ENCODE measurements at places on chromosomes 3 and 15.

GRCh38 chr3:115160295-115160694 lies 13.2 kb upstream of the ZBTB20 start:
- H3K4me1 ChIP-seq: no peaks in the 10 kb centered on the region
- no peak overlapping the region for H3K4me3 ChIP-seq
- DNase-seq: no peak
- no peaks in the 10 kb centered on the region for H3K36me3 ChIP-seq

DNA sequence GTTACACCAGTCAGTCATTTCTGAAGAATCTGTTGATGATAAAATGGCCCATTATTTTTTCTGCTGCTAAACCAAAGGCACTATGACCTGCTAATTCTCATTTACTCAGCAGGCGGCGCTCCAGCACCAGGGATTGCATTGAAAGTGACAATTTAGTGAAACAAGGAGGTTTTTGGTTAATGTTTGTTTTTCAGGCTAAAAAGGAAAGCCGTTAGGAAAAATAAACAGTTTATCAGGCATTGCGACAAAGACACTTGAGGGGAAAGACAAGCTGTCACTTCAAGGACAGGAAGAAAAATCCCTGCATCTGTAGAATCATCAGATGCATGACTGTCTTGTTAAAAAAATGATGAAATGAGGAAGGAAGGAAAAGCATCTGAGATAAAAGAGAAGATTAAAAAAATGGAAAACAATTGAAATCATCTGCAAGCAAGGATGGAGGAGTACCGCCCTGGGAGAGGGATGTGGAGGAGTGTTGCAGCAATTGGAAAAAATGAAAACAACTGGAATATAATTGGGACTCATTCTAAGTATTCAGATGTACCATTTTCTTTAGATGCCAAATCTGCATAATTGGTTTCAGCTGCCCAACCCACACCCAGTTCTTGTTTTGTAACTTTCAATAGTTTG lies 54.0 kb downstream of the NR1D2 start:
- no peak overlapping the region for H3K4me3 ChIP-seq
- no peaks in the 10 kb centered on the region for H3K27me3 ChIP-seq
- DNase-seq: peak; percentile 88
- no peaks in the 10 kb centered on the region for H3K36me3 ChIP-seq
- peaks cover 17% of the 10 kb centered on the region for H3K4me1 ChIP-seq

DNA sequence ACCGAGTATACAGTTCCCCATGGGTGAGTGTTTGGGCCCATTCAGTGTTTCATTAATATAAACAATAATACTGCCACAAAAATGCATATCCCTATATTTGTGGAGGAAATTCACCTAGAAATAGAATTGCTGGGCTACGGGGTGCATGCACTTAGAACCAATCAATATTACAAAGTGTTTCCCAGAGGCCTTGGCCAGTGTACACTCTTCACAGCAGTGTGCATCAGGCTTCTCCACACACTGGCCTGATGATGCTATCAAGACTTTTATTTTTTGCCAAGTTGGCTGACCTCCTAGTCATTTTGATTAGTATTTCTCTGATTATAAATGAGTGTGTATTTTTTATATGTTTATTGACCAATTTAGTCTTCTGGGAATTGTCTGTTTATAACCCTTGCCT lies 323.7 kb downstream of the EPHB1 start:
- H3K4me3 ChIP-seq: no peak overlapping the region
- DNase-seq: no peak
- H3K4me1 ChIP-seq: no peaks in the 10 kb centered on the region
- H3K36me3 ChIP-seq: no peaks in the 10 kb centered on the region
- no peak overlapping the region for H3K27ac ChIP-seq

- H3K27ac ChIP-seq: no peak overlapping the region
- no peak for DNase-seq
- H3K27me3 ChIP-seq: no peaks in the 10 kb centered on the region
- no peaks in the 10 kb centered on the region for H3K4me1 ChIP-seq
- no peaks in the 10 kb centered on the region for H3K36me3 ChIP-seq
- no peak overlapping the region for H3K4me3 ChIP-seq
These were observed 238.3 kb upstream of the MANF start for GRCh38 chr3:51146781-51147180.

GRCh38 chr3:49699281-49699979 lies 10.1 kb downstream of the RNF123 start:
- DNase-seq: no peak
- peaks cover 2% of the 10 kb centered on the region for H3K4me1 ChIP-seq
- no peaks in the 10 kb centered on the region for H3K27me3 ChIP-seq
- peaks cover 59% of the 10 kb centered on the region for H3K36me3 ChIP-seq

GRCh38 chr3:189727158-189727557 lies 96.0 kb downstream of the TP63 start:
- no peak overlapping the region for H3K4me3 ChIP-seq
- H3K36me3 ChIP-seq: no peaks in the 10 kb centered on the region
- no peak overlapping the region for H3K27ac ChIP-seq
- no peak for DNase-seq

- H3K27me3 ChIP-seq: no peaks in the 10 kb centered on the region
- H3K27ac ChIP-seq: no peak overlapping the region
- peak; percentile 56 for DNase-seq
- peaks cover 2% of the 10 kb centered on the region for H3K36me3 ChIP-seq
These were observed 33.3 kb downstream of the TSPAN3 start for GRCh38 chr15:77037388-77038209.

- no peak for DNase-seq
- H3K36me3 ChIP-seq: no peaks in the 10 kb centered on the region
- H3K4me1 ChIP-seq: peaks cover 76% of the 10 kb centered on the region
These were observed 9.8 kb downstream of the MSL2 start for GRCh38 chr3:136186344-136186743.

GRCh38 chr3:116302087-116302747 lies 143.1 kb downstream of the LSAMP start:
- no peaks in the 10 kb centered on the region for H3K4me1 ChIP-seq
- H3K27ac ChIP-seq: no peak overlapping the region
- no peak for DNase-seq
- no peaks in the 10 kb centered on the region for H3K27me3 ChIP-seq
- no peaks in the 10 kb centered on the region for H3K36me3 ChIP-seq

DNA sequence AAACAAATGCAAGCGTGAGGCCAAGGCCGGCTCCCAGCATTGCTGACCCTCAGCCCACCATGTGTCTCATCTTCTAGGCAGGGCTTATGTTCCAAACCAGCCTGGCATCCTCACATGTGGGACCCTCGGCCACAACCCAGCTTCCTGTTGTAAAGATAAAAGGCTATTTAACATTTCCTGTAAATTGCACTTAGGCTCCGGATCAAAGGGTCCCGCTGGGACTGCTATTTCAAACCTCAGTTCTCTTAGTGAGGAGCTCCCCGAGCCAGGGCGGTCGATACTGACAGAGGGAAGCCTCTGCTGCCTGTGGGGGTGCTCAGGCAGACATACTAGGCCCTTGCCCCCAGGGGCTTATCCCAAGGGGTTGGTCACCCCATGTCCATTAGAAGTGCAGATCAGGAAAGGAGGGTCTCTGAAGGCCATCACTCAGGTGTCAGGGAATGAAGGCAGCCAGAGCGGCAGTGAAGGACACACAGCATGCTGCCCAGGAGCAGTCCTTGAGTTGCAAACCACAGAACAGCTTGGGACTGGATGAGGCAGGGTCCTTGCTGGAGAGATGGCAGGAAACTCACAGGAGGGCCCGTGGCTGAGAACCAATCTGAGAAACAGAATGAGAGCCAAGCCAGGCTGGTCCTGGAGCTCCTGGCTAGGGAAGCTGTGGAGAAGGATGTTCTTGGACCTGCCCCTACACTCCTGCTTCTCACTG lies 239.9 kb downstream of the TLE3 start:
- H3K4me1 ChIP-seq: no peaks in the 10 kb centered on the region
- DNase-seq: no peak
- no peaks in the 10 kb centered on the region for H3K36me3 ChIP-seq
- H3K27ac ChIP-seq: no peak overlapping the region
- H3K4me3 ChIP-seq: no peak overlapping the region

- no peaks in the 10 kb centered on the region for H3K27me3 ChIP-seq
- no peak for DNase-seq
- H3K36me3 ChIP-seq: no peaks in the 10 kb centered on the region
- no peak overlapping the region for H3K4me3 ChIP-seq
- H3K27ac ChIP-seq: no peak overlapping the region
- peaks cover 15% of the 10 kb centered on the region for H3K4me1 ChIP-seq
These were observed 320.9 kb upstream of the RASGRP1 start for GRCh38 chr15:38885471-38885952.

DNA sequence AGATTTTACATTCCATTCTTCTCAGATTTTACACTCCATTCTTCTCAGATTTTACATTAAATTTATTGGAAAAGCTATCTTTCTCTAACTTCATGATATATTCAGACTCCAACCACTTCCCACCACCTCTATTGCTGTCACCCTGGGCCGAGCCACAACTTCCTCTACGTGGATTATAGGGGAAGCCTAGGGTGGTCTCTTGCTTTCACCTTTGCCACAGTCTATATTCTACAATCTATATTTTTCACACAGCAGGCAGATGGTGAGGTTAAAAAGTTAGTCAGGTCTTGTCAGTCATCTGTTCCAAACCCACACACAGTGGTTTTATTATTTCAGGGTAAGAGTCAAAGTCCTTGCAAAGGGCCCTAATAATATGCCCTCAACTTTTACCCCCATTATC lies 370.8 kb upstream of the SUCLG2 start:
- H3K4me3 ChIP-seq: no peak overlapping the region
- no peak for DNase-seq
- H3K27ac ChIP-seq: no peak overlapping the region
- no peaks in the 10 kb centered on the region for H3K27me3 ChIP-seq
- no peaks in the 10 kb centered on the region for H3K36me3 ChIP-seq

DNA sequence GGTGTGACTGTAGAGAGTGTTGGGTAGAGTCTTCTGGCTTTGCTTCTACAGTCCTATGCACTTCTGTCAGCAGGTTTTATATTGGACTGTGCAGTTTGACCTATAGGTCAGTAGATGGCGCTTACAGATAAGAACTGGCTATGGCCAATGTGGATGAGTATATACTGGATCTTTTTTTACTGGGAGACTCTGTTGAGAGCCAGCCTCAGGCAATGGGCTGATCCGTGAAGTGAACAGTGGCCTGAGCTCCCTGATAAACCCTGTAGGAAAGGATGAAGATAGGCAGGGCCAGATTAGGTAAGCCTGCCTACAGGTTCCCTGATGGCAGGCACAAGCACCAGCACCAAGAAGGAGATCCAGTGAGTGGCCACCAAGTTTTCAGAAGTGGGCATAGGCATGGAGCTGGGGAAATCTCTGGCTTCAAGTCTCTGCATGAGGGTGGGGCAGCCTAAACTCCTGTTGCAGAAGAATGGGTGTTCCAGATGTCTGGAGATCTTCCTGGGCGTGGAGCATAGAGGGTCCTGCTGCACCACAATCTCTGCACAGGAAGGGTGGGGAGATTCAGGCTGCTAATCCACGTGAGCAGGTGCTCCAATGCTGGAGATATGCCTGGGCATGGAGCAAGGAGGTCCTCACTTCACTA lies 326.0 kb upstream of the SGO1 start:
- DNase-seq: no peak
- no peaks in the 10 kb centered on the region for H3K27me3 ChIP-seq
- H3K36me3 ChIP-seq: no peaks in the 10 kb centered on the region

DNA sequence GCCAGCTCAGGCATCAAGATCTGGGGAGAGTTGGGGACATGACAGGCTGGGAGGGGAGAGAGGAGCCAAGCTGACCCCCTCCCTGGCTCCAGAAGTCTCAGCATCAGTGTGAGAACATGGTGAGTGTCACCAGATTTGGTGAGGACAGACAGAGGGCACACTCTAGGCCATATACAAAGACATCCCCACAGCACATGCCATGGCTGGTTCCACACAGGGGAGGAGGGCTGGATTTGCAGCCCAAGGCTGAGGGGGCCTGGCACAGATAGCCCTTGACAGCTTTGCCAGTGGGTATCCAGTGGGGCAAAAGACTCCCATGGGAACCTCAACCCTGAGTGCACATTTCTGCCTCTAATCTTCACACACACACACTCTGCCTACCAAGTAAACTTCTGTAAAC lies 10.1 kb upstream of the ANKRD63 start:
- peaks cover 17% of the 10 kb centered on the region for H3K27me3 ChIP-seq
- no peaks in the 10 kb centered on the region for H3K36me3 ChIP-seq
- H3K4me1 ChIP-seq: peaks cover 16% of the 10 kb centered on the region
- DNase-seq: no peak
- H3K4me3 ChIP-seq: no peak overlapping the region

GRCh38 chr3:47343471-47343971 lies 37.3 kb upstream of the PTPN23 start:
- peaks cover 56% of the 10 kb centered on the region for H3K36me3 ChIP-seq
- no peaks in the 10 kb centered on the region for H3K4me1 ChIP-seq
- DNase-seq: no peak
- no peak overlapping the region for H3K27ac ChIP-seq

DNA sequence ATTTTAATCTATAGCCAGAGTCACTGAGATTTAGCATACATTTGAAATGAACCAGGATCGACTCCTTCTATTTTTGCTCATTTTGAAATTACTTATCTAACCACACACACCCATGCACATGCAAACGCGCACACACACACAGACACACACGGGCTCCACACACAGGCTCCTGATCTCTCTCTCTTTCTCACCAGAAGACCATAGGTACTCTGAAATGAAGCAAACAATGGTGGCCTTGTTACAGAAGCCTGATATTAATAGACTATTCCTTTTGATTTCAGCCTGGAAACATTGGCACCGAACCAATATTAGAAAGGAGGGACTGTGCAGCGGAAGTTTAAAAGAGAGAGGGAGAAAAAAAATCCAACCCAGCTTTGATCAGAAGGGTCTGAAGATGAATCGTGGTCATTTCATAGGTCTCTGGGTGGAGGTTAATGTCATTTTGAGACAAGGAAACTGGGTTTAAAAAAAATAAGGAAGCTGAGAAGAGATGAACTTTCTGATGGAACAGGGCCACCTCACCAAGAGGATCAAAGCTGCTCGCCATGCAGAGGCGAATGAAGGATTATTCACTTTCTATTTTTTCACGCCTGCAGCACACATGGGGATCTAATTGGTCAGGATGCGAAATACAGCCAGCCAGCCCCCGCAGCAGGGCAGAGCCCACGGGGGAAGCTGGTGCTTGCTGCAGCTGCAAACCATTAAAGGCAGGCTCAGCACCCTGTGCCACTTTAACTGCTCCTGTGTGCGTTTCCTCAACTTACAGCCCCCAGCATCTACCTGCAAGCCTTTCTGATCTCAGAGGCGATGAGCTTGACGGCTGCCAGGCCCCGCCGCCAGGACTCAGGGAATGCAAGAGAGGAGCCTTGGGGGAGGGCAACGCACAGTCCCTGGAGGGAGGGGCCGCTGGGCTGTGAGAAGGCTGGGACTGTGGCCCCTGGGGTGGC lies 88.8 kb downstream of the HES1 start:
- peaks cover 14% of the 10 kb centered on the region for H3K4me1 ChIP-seq
- H3K27ac ChIP-seq: no peak overlapping the region
- peaks cover 5% of the 10 kb centered on the region for H3K27me3 ChIP-seq

- no peak overlapping the region for H3K4me3 ChIP-seq
- H3K27me3 ChIP-seq: no peaks in the 10 kb centered on the region
- no peak overlapping the region for H3K27ac ChIP-seq
- no peaks in the 10 kb centered on the region for H3K36me3 ChIP-seq
- H3K4me1 ChIP-seq: no peaks in the 10 kb centered on the region
These were observed 232.2 kb downstream of the UBE2E2 start for GRCh38 chr3:23435318-23435717.

GRCh38 chr3:97835761-97836160 lies 13.9 kb downstream of the CRYBG3 start:
- no peak overlapping the region for H3K27ac ChIP-seq
- peaks cover 4% of the 10 kb centered on the region for H3K36me3 ChIP-seq
- DNase-seq: no peak
- H3K4me1 ChIP-seq: peaks cover 24% of the 10 kb centered on the region

- no peaks in the 10 kb centered on the region for H3K27me3 ChIP-seq
- H3K36me3 ChIP-seq: no peaks in the 10 kb centered on the region
- no peak for DNase-seq
- H3K4me1 ChIP-seq: no peaks in the 10 kb centered on the region
- H3K27ac ChIP-seq: no peak overlapping the region
These were observed 237.9 kb upstream of the ROPN1 start for GRCh38 chr3:124229836-124230235.
